Activated CD8-positive, alpha-beta memory T cell treated with anti-CD3 and anti-CD28 coated beads for 4 hours (primary cell): ENCODE measurements at places on chromosomes 1 and 21.

GRCh38 chr1:228828151-228828550 lies 92.9 kb downstream of the RHOU start:
- DNase-seq, result no peak

- DNase-seq, result no peak
These were observed 37.7 kb upstream of the GPR37L1 start for GRCh38 chr1:202084791-202085681.

- no peak for DNase-seq
These were observed 31.7 kb downstream of the ZP4 start for GRCh38 chr1:237858992-237859391.

- DNase-seq, result no peak
These were observed 50.3 kb downstream of the GIPC2 start for GRCh38 chr1:78096017-78096416.

DNA sequence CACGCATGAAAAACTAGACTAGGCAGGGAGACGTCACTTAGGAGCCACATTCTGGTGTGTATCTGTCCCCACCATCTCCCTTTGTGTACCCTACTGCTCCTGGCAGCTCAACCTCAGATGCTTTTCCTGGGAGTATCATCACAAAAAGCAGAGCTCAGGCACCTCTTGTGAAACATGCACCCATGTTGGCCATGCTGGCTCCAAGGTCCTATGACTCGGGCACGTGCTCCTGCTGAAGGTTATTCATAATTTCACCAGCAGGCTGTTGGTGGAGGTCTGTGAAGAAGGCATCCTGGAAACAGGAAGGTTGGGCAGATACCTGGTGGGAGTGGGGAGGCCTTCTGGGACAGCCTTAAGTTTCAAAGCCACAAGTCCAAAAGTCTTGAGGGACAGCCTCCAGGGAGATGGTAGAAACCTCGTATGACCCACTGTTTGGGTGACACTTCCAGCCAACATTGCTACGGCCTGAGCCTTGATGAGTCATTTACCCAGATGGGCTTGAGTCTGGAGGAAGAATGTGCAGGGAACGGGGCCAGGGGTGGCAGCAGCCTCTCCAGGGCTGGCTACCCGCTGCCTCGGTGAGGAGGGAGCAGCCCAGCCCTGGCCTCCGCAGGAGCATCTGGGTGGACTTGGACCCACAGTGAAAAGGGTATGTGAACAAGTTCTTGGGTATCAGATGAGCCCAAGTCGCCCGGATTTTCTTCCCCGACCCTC lies 75.8 kb downstream of the PGBD5 start:
- DNase-seq, result no peak

DNA sequence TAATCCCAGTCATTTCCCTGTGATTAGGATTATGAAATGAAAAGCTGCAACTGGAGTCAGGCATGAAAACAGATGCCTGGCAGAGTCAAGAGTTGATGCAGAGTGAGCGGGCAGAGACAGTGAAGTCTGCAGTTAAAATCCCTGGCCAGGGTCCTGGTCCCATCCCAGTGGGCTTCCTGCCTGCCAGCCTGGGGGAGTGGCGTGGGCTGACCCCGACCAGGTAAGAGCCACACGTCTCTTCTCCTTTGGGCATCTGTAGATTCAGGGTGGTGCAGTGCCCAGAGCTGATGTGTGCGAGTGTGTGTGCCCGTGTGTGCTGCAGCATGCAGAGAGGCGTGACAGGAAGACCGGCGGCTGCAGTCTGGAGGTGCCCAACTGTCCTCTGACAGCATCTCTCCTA lies 6.2 kb upstream of the KIAA1614 start:
- no peak for DNase-seq

DNA sequence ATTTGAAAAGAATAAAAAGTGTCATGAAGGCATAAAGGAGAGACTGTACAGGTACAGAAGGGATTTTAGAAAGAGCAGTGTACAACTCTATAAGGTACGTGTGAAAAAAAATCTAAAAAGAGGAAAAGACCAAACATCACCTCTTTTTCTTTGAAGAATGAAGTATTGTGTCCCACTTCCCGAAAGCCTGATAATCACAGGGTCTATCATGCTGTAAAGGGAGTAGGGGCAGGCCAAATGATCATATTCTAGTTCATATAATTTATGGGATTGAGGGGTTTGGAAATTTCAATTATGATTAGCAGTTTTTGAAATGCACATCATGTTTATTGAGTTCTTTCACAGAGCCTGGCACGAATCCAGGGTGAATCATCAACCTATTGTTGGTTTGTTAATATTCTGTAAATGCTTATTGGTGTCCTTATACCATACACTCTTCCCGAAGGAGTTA lies 910 bp upstream of the RERE start:
- no peak for DNase-seq

- DNase-seq, result no peak
These were observed 470 bp downstream of the TNR start for GRCh38 chr1:175742790-175743459.

DNA sequence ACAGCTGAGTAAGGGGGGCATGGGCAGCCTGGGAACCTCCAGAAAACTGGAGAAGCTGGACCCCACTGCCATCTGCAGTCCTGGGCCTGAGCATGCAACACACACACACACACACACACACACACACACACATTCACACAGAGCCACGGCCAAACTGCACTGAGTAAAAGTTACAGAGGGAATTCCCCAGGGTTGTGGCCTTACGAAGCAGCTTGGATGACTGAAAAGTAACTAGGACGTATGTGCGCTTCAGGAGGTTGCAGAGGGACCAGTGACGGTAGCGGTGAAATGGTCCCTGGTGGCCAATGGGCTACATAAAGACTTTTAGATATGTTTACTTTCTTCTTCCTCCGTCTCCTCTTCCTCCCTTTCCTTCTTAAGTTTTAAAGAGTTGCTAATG lies 232.5 kb upstream of the TMEM51 start:
- DNase-seq, result no peak

DNA sequence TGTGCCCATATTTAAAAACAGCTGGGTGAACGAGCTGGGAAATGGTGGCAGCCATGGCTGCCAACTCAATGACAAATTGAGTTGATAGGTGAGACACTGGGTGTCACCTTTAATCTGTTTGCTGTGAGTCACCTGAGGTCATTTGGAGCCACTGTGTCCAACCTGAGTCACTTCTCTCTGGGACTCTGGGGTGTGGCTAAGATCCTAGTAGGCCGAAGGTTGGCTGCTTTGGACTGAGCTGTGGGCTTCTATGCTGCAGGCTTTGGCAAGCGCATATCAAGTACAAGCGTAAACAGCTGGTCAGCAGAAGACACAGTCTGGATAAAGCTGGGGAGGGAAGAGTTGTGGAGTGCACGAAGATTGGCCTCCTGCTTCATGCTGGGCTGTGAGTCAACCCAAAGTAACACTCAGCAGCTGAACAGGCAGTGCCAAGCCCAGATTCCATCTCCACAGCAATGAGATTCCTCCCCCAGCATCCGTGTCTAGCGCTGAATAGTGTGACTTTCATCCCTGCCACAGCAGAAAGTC lies 24.0 kb downstream of the TEX35 start:
- no peak for DNase-seq

- no peak for DNase-seq
These were observed 394.3 kb downstream of the NTNG1 start for GRCh38 chr1:107535091-107535490.

- no peak for DNase-seq
These were observed 21.6 kb downstream of the EPHA2 start for GRCh38 chr1:16134066-16134801.

DNA sequence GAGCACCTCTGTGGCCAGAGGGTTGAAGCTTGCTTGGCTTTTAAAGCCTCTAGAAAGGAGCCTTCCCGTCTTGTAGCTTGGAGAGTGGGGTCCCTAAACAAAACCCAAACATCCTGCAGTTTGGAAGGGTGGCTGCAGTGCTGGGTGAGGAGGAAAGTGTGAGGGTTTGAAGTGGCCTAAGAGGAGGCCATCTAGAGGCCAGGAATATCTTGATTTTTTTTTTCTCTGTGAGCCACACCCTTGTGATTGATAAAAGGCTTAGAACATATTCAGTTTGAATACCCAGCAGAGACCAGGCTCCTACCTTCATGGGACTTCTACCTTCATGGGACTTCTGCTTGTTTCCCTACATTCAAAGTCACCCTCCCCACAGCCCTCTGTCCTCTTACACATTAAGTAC lies 37.3 kb upstream of the PIGV start:
- no peak for DNase-seq

- DNase-seq, result no peak
These were observed 10.1 kb downstream of the CADM3 start for GRCh38 chr1:159181328-159182024.

GRCh38 chr1:19156676-19157075 lies 53.4 kb downstream of the UBR4 start:
- no peak for DNase-seq

GRCh38 chr1:58823481-58824010 lies 39.7 kb upstream of the JUN start:
- DNase-seq, result no peak

DNA sequence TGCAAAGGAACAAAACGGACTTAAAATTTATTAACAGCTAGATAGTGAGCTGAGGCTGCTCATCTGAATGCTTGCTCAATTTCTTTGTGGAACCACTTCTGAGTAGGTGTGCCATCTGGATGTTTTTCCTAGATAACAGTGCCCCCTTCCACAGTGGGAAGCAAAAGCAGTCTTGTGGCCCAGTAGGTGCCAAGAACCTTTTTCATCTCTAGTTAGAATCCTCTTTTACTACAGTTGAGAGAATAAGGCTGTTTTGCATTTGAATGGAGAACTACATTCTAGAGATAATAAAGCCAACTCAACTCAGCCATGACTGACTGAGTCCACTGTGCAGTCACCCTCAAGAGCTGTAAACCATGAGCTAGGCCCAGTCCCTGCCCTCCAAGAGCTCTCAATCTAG lies 13.3 kb downstream of the F3 start:
- DNase-seq, result no peak

- peak; percentile 7 for DNase-seq
These were observed 66.2 kb upstream of the IRF2BP2 start for GRCh38 chr1:234676103-234676594.

- DNase-seq, result no peak
These were observed 3.9 kb downstream of the NEGR1 start for GRCh38 chr1:72278461-72278860.

DNA sequence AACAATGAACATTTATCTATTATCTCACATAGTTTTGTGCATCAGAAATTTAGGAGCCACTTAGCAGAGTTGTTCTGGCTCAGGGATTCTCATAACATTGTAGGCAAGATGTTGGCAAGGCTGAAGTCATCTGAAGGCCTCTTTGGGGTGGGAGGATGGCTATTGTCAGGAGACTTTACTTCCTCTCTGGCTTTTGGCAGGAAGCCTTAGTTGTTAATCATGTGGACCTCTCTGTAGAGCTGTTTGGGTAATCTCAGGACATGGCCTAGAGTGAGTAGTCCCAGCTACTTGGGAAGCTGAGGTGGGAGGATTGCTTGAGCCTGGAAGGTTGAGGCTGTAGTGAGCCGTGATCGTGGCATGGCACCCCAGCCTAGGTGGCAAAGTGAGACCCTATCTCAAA lies 40.2 kb downstream of the RASAL2 start:
- no peak for DNase-seq

DNA sequence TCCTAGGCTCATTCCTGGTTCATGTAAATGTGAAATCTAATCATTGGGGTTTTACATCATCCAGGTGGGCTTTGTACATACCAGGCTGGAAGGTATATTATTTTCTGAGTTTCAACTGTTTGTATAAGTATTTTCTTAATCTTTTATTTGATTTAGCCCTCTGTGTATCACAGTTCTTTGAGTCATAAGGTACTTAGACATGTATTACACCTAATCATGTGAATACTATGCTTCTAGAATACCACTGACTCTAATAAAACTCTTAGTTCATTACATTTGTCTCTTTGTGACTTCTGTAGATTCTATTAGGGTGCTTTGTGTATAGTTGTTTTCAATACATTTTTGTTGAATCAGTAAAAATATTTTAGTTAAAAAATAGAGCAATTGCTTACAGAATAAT lies 92.8 kb downstream of the ZFYVE9 start:
- DNase-seq, result no peak

GRCh38 chr1:218164930-218165700 lies 120.0 kb upstream of the RRP15 start:
- no peak for DNase-seq

GRCh38 chr1:157198619-157199420 lies 60.6 kb upstream of the ETV3 start:
- DNase-seq, result no peak

DNA sequence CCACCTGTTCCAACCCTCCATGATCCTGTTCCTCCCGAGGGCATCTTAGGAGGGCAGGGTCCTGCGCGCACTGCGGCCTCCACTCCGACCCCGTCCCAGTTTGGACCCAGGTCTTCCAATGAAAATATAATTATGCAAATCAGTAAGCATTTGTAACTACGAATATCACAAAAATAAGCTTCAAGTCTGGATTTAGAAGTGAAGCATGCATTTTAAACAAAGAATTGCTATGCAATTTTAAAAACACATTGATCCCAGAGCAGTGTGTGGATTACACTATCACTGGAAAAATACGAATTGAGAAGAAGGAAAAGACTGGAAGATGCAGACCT lies 673 bp downstream of the PRMT2 start:
- DNase-seq, result no peak

DNA sequence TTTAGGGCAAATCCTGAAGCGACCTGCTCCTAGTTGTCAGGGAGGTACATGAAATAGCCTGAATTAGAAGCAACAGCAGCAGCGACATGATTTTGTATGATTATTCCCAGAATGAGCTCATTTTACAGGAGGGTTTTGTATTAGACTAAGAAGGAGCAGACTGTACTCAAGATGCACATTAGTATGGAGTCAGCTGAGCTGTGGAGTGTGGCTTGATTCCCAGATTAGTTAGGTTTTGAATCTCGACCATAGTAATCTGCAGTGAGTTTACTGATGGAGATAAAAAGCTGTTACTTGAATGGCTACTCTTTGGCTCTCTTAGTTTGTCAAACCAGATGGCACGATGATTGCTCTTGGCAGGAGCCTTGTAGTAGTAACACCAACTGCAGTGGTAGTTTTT lies 143.1 kb downstream of the PHTF1 start:
- DNase-seq, result no peak

- DNase-seq, result no peak
These were observed 175.1 kb upstream of the ETV3 start for GRCh38 chr1:157313240-157313807.

DNA sequence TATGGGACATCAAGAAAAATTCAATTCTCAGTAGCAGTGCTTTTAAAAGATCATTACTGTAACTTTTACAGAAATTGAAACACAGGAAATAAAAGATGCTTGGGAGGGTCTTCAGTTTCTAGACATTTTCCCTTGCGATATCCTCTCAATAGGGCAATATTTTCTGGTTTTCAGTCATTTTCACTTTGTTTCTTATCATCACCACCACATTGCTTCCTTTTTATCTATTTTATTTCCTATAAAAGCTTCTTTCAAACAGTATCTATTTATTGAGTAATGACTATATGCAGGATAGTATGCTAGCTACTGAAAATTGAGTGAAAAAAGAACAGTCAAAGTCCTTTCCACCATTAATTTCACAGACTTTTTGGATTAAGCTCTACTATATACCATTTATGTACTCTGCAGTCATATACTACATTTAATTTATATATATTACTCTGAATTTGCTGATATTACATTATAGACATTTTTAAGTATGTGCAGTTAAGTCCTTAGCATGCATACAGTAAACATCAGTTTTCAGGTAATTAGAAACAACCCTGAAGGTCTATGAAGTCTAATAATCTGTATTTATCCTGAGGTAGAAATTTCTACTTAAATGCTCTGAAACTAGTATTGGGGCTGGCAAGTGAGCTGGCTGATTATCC lies 18.7 kb downstream of the TRMT1L start:
- DNase-seq, result no peak

- DNase-seq, result no peak
These were observed 97.8 kb upstream of the LPGAT1 start for GRCh38 chr1:211928290-211928801.
